NCI-H748 treated with DMSO at 0.1 percent for 48 hours (cell line): ENCODE measurements at places on chromosomes 1 and 21.

- DNase-seq: peak; percentile 31
These were observed 17.5 kb upstream of the RAB4A start for GRCh38 chr1:229253151-229253974.

- no peak for DNase-seq
These were observed 78.0 kb downstream of the USP1 start for GRCh38 chr1:62514746-62515423.

- DNase-seq: no peak
These were observed 16.4 kb downstream of the FOXJ3 start for GRCh38 chr1:42318601-42319000.

DNA sequence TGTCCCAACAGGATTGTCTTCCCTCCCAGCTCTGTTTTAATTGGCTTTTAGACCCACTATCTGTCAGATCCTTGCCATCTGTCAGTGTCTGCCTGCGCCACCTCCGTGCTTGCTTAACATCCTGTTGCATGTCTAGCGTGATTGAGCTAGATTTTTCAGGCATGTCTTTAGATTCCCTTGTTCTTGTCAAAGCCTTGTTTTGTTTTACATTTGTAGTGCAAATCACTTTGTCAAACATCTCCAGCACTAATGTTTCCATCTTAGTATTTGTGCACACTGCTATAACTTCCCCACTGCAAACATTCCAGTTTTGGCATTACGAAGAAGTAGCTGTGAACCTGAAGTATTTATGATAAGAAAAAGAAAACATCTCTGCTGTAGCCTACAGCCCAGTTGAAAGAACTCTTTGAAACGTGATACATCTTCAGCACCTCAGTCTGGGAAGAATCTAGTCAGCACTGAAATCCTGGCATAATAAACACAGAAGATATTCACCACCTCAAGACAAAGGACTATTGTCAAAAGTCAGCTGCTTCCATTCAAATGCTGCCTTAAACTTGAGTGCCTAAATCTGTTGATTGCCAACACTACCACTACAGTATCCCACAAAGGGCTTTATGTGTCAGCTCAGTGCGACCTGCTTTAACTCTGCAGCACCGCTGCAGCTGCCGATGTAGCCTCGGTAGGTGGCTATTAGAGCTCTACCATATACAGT is 105.0 kb downstream of the FNBP1L start:
- no peak for DNase-seq

DNA sequence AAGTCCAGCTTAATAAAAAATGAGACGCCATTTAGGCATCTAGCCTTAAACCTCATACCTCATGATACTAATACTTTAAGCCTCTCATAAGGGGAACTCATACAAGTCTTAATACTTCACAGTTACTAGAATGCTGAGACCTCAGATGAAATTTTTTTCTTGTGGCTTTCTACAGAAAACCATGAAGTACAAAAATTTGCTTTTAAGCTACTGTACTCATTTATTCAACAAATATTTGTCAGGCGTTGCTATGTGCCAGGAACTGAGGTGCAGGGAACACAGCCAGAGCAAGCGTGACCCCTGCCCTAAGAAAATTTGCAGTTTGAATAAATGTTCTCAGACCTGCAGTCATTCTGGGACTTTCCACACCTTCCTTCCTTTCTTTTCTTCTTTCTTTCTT is 150.6 kb downstream of the MRPL39 start:
- no peak for DNase-seq
